ENCODE measurements at places on chromosomes 5 and 9.

- DNase-seq, result peak; percentile 66
Measured at GRCh38 chr9:115591584-115591984, 473.6 kb upstream of the TNC start.

GRCh38 chr5:140094889-140095288 is 19.0 kb upstream of the PURA start:
- no peak for DNase-seq

GRCh38 chr5:33524476-33524875 is 83.7 kb downstream of the TARS1 start:
- DNase-seq, result no peak

- peak; percentile 42 for DNase-seq
Measured at GRCh38 chr5:36743891-36744772, 132.4 kb upstream of the NIPBL start.

DNA sequence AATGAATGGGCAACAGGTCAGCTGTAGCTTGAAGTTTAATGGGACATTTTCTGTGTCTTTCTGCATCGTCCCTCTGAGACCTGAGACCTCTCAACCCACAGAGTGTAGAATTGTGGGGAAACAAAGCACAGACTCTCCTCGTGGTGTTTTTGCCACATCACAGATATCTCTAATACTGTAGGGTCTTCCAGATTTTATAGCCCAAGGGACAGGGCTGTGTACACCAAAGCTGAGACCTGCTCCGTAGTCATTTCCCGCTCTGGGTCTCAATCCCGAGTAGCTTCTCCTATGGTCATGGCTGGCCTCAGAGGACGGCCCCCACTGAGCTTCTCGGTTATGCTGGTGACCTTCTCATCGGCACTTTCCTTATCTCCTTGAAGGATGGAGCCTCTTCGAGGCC is 14.9 kb upstream of the CLK4 start:
- DNase-seq, result no peak

GRCh38 chr9:4263591-4263990 is 36.3 kb downstream of the GLIS3 start:
- DNase-seq, result no peak

GRCh38 chr9:105842023-105842644 is 147.8 kb downstream of the TMEM38B start:
- DNase-seq, result no peak

- DNase-seq, result no peak
Measured at GRCh38 chr5:125696762-125697161, 726.4 kb upstream of the GRAMD2B start.

GRCh38 chr9:134913713-134914500 is 3.8 kb downstream of the FCN1 start:
- DNase-seq, result no peak

- no peak for DNase-seq
Measured at GRCh38 chr5:66724349-66725139, 128.4 kb downstream of the MAST4 start.

DNA sequence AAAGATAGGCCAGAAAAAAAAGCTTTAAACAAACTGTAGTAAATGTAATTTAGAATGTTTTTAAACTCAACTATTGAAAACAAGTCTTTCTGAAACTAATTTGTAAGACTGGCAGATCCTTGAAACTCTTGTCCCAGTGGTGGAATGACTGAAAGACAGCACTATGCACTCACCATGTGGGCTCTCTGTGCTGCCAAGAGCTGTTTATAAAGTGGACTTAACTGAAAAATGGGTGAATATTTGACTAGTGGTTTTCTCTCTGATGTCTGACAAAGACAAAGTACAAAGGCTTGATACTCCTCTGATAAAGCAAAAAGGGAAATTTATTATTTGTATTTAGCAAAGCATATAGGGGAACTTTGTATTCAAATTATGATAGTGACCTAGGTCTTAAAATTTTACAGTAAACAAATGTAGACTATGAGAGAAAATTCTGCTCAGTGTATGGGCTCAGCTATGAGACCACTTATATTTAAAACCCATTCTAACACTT is 635.4 kb downstream of the NR2F1-AS1 start:
- DNase-seq, result peak; percentile 31

GRCh38 chr5:83937837-83938236 is 217.2 kb upstream of the HAPLN1 start:
- DNase-seq, result no peak

- no peak for DNase-seq
Measured at GRCh38 chr5:89297066-89297465, 414.1 kb upstream of the MEF2C start.

DNA sequence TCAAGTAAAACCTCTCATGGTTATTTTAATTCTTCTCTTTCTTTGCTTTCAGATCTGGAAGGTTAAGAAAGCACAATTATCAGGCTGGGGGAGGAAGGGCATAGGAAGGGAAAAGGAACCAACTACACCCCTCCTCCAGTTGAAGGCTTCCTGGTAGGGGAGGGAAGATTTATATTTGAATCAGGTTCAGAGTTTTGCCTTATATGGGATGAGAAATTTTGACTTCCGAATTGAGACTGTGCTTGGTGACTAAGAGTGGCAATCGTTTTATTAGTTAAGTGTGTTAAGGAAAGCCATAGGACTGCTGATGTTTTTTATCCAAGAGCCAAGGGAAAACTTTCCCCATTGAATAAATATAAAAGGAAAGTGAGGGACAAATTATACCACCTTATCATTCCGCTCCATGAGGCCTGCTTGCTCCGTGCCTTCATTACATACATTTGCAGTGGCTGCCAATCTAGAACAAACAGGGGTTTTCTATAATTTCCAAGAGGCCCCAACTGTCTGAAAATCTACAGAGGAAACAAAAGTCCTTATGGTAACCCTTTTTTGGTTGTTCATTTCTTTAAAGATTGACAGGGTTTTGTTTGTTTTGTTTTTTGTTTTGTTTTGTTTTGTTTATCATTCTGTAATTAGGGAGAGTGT is 115.7 kb upstream of the EPB41L4A start:
- no peak for DNase-seq

GRCh38 chr9:123654994-123655637 is 274.8 kb downstream of the DENND1A start:
- no peak for DNase-seq

- no peak for DNase-seq
Measured at GRCh38 chr5:54868511-54869483, 116.6 kb downstream of the ESM1 start.

- DNase-seq, result no peak
Measured at GRCh38 chr9:104802110-104802509, 38.2 kb downstream of the NIPSNAP3B start.

DNA sequence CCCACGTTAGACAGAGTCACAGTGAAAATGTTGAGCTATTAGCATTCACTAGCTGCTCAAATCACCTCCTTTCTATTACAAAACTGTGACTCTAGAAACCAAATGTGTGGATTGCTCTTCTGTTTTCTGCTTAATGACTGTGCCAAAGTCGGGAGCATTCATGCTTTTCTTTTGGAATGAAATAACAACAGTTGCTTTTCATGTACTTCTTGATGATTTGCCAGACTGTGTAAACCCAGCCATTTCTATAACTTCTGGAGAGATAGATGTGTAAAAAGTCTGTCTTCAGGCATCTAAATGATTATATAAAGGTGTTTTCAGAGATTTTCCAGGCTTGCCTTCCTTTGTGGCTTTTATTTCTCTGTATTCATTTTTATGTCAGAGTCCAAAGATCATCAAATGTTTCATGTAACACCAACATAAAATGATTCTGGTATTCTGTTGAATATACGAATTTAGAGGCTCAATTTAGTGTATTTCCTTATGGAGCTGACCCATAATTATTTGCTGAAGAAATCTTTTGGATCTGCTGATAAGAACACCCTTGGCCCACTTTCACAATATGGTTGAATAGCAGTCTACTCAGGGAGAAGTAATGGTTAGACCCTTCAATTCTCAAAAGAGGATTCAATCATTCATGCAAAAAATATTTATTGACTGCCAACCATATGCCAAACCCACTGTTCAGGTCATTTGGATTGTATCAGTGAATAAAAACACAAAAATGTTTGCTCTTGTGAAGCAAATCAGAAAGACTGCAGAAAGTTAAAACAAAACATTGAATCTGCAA is 581.2 kb downstream of the CDH18 start:
- peak; percentile 88 for DNase-seq

- DNase-seq, result no peak
Measured at GRCh38 chr5:79301046-79301712, 65.2 kb downstream of the JMY start.

DNA sequence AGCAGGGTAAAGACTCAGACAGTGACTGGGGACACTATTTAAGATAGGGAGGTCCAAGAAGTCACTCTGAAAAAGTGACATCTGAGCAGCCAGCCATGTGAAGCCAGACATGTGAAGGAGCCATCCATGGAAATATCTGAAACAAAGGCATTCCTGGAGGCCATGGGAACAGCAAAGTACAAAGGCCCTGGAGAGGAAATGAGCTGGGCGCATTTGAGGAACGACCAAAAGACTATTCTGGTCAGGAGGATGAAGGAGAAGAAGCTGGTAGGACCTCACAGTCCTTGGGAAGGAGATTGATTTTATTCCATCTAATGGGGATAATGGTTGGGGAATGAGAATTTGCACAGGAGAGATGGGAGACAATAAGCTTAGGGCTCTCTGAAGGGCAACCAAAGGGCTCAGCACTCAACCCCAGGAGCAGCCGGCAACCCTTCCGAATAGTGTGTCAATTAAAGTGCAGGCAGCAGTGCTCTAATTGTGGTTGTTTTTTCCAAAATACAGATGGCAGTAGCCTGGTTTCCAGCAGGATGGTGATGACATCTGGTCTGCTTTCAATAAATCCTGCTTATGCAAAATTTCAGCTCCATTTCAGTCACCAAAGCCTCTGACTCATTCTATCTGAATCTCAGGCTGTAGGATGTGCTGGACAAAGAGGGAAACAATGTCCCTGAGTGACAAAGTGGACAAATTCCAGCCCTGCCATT is 26.7 kb downstream of the FOXI1 start:
- no peak for DNase-seq

- no peak for DNase-seq
Measured at GRCh38 chr9:126518763-126519162, 95.0 kb upstream of the LMX1B start.

GRCh38 chr5:150135557-150136304 is 19.9 kb downstream of the PDGFRB start:
- no peak for DNase-seq

DNA sequence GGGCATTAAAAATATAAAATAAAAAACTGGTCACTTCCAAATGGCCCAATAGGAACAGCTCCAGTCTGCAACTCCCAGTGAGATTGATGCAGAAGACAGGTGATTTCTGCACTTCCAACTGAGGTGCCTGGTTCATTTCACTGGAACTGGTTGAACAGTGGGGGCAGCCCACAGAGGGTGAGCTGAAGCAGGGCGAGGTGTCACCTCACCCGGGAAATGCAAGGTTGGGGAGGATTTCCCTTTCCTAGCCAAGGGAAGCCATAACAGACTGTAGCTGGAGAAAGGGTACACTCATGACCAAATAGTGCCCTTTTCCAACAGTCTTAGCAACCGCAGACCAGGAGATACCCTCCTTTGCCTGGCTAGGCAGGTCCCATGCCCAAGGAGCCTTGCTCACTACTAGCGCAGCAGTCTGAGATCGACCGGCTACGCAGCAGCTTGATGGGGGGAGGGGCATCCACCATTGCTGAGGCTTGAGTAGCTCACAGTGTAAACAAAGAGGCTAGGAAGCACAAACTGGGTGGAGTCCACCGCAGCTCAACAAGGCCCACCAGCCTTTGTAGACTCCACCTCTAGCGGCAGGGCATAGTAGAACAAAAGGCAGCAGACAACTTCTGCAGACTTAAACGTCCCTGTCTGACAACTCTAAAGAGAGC is 12.7 kb downstream of the RLN1 start:
- DNase-seq, result no peak

DNA sequence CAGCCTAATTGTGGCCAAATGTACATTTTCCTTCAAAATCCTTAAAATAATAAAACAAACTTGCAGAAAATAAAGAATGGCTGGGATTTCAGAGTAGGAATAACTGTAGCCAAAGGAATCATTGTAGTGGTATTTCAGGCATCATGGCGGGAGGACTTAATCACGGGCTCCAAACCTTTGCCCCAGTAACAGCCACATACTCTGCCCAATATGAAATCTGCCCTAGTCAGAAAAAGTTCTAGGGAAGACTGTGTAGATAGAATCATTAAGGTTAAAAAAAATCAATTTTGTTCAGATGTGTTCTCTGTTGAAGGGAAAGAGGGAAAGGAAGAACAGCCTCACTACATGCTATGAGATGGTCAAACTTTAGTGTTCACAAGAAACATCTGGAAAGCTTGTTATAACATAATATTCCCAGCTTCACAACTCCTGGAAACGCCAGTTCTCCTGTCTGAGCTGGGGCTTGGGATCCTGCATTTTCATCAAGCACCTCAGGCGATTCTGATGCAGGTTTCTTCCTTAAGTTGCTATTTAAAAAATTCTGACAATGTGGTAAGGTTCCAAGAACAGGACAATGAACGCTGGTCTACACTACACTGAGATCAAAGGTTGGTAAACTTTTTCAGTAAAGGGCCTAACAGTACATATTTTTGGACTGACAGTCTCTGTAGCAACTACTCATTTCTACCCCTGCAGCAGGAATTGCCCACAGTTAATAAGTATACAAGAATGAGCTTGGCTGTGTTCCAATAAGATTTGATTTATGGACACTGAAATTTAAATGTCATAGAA is 87.9 kb downstream of the CEMIP2 start:
- no peak for DNase-seq

DNA sequence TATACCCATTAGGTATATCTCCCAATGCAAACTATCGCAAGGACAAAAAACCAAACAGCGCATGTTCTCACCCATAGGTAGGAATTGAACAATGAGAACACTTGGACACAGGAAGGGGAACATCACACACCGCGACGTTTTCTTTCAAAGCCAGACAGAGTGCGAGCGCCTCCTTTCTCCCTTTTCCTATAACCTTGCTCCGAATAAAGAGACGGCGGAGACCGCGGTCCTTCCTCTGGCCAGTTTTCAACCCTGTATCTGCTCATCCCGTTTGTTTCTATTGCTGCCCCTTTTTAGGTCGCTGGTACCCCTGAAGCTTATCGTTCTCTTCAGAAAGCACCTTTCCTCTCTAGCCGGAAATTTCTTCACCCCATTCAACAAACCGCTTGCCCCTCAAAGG is 1.3 kb downstream of the LVRN start:
- DNase-seq, result no peak

DNA sequence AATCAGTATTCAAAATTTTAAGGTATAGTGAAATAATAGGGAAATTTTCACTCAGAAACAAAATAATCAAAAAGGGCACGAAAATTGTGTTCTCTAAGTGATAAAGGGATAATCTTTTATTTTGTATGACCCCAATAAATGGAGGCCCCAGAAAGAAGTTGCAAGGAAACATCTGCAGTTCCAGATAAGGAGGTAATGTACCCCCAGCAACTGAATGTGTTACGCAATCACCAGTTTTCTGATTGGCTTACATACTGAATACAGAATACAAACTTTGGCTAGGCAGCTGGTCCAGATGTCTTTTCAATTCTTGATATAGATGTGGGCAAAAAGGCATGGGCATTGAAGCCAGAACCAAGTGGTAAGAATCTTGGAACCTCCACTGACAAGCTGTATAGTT is 1.7 kb upstream of the TOPORS start:
- DNase-seq, result no peak

DNA sequence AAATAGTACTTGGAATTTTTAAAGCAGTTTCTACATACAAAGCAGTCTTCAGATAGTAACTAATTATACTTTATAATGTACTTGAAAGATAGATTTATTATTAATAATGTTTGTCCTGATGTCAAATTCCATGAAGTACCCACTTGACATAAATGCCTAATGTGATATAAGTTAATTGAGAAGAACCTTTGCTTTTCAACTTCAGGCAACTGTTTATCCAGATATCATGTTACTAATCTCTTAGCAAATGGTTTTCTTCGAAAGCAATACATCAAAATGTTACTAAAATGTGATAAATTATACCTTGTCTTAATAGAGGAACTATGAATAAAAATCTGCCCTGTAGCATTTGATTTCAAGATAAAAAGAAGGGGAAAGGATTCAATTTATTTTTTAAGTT is 146.8 kb upstream of the FBXL17 start:
- no peak for DNase-seq
